ELR (cell line): ENCODE measurements at places on chromosomes 6 and 20.
A peak's percentile ranks its signal among the peaks of the same experiment; 100 is the strongest.

- DNase-seq = no peak
Observed at GRCh38 chr6:53565886-53566285, 21.0 kb upstream of the GCLC start.

GRCh38 chr20:12966468-12967085 is 42.2 kb upstream of the SPTLC3 start:
- peak; percentile 62 for DNase-seq

- peak; percentile 66 for DNase-seq
Observed at GRCh38 chr6:18823782-18824386, 436.7 kb downstream of the RNF144B start.

GRCh38 chr6:80357674-80358073 is 251.2 kb downstream of the BCKDHB start:
- no peak for DNase-seq

GRCh38 chr20:23020230-23021018 is 14.7 kb upstream of the SSTR4 start:
- DNase-seq = no peak

GRCh38 chr6:22043284-22043962 is 253.4 kb downstream of the PRL start:
- no peak for DNase-seq

DNA sequence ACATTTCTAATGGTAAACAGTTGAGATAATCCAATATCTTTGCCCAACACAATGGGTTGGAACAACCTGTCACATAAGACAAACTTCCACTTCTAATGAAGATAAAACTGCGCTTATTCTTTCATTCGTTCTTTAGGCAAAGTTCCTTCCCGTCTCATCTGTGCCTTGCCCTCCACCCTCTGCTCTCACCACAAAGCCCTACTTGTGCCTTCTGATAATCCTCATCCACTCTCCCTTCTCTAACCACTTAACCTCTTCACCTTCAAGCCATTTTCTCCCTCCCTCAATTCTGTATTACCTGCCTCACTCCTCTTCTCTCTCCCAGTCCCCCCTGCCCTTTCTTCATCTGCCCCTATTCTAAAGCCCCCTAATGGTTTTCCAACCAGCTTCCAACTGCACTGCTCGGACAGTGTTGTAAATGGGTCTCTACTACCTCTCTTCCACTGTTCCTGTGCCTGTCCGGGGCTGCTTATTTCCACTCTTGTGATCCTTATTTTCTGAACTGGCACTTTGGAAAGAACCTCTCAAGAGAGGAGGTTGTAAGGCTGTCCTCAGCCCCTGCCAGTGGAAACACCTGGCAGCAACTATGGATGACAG is 62.9 kb upstream of the MYB start:
- no peak for DNase-seq

DNA sequence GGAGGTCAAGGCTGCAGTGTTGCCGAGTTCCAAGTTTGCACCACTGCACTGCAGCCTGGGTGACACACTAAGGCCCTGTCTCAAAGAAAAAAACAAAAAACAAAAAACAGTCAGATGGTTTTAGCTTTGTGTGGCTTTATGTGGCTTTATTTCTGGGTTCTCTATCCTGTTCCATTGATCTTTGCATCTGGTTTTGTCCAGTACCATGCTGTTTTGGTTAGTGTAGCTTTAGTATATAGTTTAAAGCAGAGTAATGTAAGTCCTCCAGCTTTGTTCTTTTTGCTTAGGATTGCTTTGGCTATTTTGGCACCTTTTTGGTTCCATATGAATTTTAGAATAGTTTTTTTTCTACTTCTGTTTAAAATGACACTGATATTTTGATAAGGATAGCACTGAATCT is 225.5 kb downstream of the HDGFL1 start:
- no peak for DNase-seq

- peak; percentile 68 for DNase-seq
Observed at GRCh38 chr20:45934046-45934585, 367 bp upstream of the PCIF1 start.

- DNase-seq = peak; percentile 5
Observed at GRCh38 chr6:36491378-36491965, 48.7 kb downstream of the KCTD20 start.

- no peak for DNase-seq
Observed at GRCh38 chr6:88086792-88087191, 39.2 kb downstream of the SPACA1 start.

GRCh38 chr6:24076011-24076410 is 50.0 kb upstream of the NRSN1 start:
- DNase-seq = no peak

GRCh38 chr6:138406443-138406842 is 2.4 kb downstream of the HEBP2 start:
- DNase-seq = no peak

DNA sequence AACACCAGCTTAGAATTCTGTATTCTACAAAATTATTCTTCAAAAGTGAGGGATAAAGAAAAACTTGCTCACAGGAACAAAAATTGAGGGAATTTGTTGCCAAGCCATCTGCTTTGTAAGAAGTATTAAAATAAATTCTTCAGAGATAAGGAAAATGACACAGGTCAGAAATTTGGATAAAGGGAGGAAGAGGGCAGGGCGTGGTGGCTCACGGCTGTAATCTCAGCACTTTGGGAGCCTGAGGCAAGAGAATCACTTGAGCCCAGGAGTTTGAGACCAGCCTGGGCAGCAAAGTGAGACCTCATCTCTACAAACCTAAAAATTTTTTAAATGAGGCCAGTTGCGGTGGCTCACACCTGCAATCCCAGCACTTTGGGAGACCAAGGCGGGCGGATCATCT is 11.8 kb downstream of the SMIM28 start:
- no peak for DNase-seq

- DNase-seq = no peak
Observed at GRCh38 chr6:86595641-86596040, 341.7 kb upstream of the HTR1E start.

DNA sequence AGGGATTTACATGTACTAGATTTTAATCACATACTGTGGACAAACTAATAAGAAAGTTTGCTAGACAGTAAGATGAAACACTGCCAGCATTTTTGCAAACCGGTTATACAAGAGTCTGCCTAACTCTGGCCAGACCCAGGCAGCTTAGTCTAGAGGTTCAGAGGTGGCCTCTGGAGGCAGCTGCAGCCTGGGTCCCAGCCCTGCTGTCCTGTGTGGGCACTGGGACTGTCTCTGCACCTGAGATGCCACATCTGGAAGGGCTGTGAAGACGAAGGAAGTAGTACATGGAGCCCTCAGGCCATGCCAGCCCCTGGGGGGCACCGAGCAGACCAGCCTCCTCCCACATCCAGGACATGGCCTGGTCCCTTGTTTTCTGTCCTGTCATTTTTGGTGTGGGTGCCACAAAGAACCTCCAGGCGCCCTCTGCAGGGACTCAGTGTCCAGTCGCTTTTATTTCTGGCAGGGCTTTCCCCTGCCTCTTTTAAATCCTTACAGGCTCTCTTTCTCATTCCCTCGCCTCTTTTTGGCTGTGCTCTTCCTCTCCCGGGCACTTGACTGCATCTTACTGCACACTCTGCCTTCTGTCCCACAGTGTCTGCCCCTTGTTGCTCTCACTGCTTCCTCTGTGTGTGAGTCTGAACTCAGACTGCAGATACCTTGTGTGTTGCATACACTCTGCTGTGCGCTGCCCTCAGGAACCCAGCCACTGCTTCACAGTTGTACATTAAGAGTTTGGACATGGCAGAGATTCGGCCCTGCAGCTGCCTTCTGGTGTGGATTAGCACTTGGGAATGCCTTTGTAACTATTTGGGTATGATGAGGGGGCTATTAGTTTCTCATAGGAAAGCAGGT is 216.7 kb downstream of the ZDHHC14 start:
- peak; percentile 57 for DNase-seq

DNA sequence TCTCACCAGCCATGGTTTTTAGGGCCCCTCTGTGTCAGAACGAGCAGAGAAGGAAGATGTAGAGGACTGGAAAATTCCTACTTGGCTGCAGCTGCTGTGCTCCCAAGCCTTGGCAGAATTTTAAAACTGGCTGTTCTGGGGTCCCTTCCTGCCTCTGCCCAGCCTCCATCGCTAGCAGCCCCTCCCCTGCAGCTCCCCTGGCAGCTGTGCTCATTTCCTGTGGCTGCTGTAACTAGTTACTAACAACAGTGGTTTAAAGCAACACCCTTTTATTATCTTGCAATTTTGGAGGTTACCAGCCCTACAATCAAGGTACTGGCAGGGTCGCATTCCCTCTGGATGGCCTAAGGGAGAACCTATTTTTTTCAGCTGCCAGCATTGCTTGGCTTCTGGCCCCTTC is 3.7 kb upstream of the CST11 start:
- no peak for DNase-seq

- DNase-seq = no peak
Observed at GRCh38 chr6:75893776-75894152, 144.7 kb downstream of the MYO6 start.

GRCh38 chr6:100685747-100686146 is 195.4 kb downstream of the ASCC3 start:
- DNase-seq = no peak

GRCh38 chr6:106988664-106989063 is 14.1 kb upstream of the CD24 start:
- DNase-seq = no peak

DNA sequence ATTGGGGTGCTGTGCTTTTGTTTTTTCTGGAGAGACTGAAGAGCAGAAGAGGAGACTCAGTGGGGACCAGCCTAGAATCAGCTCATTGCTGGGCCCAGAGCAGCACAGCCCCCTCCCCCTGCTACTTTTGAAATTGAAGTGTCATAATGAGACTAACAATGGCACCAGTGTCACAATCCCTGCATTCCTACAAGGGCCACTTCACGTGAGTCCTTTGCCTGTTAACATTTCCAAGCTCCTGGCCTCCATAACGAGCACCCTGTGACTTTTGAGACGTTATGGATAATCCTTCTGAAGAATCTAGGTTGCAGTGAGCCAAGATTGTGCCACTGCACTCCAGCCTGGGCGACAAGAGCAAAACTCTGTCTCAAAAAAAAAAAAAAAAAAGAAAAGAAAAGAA is 41.7 kb downstream of the CNBD2 start:
- DNase-seq = no peak

- peak; percentile 74 for DNase-seq
Observed at GRCh38 chr6:53793318-53794136, 1.3 kb upstream of the LRRC1 start.

GRCh38 chr6:41571021-41571780 is 25.0 kb downstream of the FOXP4 start:
- DNase-seq = peak; percentile 32

DNA sequence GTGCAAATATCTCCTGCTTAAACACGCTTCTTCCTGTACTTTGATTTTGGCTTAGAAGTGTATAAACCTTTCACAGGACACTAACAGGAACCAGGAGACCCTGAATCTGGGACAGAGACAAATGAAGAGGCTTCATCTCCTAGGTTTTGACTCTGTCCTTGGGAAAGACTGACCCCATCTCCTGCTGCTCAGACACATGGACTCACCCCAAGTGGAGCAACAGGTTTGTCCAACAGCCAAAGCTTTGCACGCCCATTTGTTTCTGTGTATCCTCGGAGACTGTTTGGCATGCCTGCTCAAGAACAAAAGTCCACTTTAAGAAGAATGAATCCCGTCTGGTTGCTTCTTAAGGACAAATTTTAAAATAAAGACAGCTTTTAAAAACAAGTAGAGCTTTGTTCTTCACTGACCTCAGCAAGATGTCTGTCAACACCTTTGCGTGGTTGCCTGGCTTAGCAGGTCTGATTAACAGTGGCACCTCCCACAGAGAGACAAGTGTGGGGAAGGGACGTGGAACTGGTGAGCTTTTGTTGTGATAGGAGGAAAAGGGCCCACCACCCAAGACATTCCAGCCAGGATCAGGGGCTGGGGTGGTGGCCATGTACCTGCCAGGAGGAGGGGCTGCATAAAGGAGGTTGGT is 202.6 kb downstream of the SOD2 start:
- DNase-seq = no peak

GRCh38 chr6:127288705-127289104 is 22.0 kb downstream of the RNF146 start:
- no peak for DNase-seq

- peak; percentile 58 for DNase-seq
Observed at GRCh38 chr6:127855542-127856159, 45.2 kb downstream of the THEMIS start.

DNA sequence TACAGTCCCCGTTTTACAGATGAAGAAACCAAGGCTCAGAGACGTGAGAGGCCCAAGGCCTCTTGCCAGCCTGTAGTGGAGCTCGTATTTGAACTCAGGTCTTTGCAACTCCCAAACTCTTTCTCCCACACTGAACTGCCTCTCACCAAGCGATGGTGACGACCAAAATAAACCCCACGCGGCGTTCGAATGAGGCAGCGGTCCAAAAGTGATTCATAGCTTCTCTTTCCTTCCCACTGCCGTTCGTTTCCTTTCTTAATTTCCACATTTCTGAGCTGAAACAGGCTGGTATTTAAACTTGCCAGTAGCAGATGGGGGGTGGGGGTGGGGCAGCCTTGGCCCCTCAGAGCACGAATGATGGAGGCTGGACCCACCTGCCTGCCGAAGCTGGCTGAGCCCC is 252.9 kb upstream of the KCNG1 start:
- DNase-seq = peak; percentile 65

DNA sequence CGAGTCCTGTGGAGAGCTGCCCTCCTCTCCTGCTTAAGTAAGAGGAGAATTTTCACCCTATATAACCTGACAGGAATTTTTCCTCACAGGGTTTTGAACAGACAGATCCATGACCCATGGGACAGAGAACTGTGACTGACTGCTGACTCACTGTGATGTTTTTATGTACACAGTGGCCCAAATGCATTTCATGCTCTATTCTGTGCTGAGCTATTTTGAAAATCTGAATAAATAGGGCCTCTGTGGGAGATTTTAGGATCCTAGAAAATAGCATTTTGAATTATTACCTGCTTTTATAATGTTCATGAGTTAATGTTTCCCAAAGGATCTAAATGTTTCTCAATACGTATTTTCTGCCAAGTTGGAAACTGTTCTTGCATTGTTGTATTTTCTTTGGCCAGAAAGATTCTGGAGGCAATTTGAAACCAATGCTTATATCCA is 577.4 kb downstream of the HTR1B start:
- DNase-seq = peak; percentile 47

DNA sequence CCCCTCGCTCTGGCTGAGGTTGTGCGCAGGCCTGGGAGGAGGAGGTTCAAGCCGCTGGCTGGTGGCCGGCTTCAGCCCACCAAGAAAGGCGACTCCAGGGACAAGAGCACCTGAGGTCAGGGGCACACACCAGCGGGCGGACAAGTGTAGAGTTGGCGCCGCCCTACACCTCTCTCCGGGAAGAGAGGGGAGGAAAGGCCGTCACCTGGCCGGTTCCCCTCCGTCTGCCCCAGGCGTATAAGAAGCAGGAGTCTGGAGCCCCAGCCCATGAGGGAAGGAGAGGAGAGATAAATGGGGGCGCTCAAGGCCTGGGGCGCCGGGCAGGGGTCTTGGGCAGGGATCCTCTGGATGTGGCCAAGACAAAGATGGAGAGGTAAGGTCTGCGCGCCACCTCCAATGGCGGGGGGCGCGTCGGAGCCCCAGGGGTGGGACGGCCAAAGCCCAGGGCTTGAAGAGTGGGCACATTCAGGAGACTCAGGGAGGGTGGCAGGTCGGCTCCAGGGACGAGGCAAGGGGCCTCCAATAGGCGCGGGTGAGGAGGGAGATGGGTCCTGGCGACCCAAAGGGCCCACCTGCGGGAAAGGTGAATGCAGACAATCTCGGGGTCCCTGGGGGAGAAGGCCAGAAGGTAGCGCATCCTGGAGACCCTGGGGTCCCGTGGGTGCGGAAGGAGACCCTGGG is 826 bp downstream of the RIMS4 start:
- no peak for DNase-seq
